Body of pancreas (tissue), 4 donors: ENCODE measurements at places on chromosomes 7 and 10. TPM values are rescaled to one million over a fixed set of nuclear protein-coding genes. Genes with fewer than 3 reads are reported as not detected.

DNA sequence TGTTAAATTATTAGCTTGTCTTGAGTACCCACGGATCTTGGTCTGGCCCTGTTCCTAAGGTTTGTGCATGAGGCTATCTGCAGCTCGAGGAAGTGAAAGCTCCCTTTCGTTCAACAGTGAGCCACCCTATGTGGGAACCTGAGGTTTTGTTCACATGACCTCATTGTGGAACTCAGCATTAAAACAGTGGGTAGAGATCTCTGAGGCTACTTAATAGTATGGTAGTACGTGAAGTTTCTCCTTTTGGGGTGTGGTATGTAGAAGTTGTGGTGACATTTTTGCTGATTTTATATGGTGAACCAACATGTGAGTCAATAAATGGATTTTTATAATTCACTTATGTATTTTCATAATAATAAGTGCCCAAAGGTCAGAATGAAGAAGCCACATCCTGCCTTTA is 252.7 kb upstream of the FERD3L start:
- peak; percentile 8 for DNase-seq

Gene MSRB2
- total RNA-seq = 6.3 TPM

Gene ERVW-1
- not detected for total RNA-seq

DNA sequence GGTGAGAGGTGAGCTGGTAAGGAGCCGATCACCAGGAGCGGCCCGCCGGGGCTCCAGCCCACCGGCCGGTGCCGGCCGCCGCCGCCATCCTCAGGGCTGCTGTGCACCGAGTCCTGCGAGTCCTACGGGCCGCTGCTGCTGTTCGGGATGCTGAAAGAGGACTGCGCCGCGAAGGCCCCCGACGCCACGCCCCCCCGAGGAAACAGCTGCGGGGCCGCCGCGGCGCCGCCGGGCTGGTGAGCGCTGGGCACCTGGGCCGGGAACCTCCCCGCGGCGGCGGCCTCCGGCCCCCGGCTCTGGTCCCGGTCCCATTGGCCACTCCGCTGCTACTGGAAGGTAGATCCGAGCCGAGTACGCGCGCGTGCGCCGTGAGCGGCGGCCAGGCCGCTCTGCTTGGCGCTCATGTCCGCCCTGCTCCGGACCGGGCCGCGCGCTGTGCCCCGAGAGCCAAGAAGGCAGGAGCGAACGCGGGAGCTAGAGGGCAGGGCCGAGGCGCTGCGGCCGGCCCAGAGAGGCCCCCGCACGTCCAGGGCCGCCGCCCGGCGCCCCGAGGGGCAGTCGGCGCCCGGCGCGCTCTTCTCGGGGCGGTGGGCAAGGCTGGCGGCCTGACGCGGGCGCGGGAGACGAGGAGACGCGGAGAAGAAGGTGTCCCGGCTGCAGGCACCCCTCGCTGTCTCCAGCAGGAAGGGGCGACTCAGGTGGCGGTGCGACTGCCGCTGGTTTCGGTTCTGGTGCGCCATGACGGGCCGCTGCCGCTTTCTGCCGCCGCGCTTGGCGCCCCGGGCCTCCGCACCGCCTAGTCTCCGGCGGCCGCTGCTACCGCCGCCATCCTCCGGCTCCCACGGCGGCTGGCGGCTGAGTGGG is 121.3 kb upstream of the WIPF3 start:
- peak; percentile 82 for DNase-seq

Gene GTPBP10
- total RNA-seq = 20.8 TPM

DNA sequence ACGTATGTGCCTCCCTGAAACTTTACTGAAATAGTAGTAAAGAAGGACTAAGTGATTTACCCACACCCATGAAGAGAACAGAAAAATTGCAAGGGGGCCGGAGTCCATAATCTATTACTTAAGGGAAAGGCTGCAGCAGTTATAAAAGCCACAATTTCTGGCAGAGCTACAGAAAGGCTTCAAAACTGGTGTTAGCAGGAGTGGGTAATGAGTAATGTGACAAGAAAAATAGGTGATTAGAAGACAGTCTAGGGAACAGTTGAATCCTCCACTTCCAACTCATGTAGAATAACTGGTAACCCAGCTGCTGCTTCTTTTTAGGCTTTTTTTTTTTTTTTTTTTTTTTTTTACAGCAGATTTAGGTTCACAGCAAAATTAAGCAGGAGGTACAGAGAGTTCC is 413.3 kb downstream of the SFMBT2 start:
- DNase-seq = no peak

DNA sequence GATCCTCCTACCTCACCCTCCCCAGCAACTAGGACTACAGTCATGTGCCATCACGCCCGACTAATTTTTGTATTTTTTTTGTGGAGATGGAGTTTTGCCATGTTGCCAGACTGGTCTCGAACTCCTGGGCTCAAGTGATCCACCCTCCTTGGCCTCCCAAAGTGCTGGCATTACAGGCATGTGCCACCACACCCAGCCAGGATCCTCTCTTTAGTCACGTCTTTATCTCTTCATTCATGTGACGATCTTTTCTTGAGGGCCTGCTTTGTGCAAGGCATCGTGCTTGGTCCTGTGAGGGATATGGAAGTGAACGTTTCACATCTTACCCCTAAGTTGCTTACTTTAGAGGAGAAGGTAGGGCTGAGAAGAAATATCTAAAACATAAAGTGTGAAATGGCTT is 21.6 kb downstream of the WBP1L start:
- no peak for DNase-seq

DNA sequence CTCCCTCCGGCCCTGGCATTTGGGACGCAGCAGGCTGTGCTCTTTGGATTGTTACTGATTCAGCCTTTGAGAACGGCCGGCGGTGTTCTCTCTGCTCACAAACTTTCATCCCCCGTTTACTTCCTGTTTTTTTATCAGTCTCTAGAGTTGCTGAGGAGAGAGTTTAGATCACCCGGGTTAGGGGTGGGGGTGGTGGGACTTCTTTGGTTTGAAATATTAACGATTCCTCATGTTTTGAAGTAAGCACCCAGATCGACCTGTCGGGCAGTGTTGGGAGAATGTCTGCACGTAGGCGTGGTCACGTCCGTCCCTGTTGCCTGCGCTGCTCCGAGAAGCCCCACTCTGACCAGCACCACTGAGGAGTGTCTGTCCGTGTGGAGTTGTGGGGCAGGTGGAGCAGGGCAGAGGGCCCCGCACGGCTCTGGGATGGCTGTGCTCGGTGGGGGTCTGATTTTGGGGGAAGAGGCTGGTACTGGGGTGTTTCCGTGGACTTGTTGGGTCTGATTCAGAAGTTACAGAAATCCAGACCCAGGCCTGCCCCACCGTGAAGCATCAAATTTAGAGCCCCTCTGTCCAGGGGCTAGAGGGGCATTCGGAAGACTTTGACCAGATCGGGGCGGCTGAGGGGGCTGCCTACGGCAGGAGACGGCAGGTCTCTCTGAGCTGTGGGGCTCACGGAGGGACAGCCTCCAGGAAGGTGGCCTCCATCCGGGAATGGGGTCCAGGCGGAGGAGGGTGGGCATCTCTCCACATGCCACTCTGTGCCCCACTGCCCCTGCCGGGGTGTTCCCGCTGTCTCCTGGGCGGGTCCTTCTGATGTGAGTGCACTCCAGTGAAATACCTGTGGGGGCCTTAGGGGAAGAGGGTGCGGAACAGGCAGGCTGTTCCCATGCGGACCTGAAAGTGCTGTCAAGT is 7.4 kb downstream of the INPP5A start:
- DNase-seq = no peak

DNA sequence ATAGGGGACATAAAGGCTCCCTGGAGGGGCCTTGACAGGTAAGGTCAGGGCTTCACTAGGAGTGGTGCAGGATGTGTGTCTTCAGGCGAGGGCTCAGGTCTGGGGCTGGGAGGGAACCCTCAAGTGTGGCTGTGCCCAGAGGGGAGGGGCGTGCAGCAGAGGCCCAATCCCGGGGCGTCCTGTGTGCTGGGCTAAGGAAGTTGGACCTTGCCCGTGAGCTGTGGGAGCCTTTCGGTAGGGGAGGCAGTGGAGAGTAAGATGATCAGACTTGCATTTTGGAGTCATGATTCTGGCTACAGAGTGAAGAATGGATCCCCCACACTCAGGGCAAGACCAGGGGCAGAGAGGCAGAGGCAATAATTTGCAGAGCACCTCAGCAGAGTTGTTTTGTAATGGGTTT is 145.4 kb downstream of the BUB3 start:
- no peak for DNase-seq

Gene FAM237B
- total RNA-seq = not detected

Gene SP4
- total RNA-seq = 5.3 TPM

GRCh38 chr7:128923411-128923800 is 12.9 kb upstream of the KCP start:
- no peak for DNase-seq

GRCh38 chr10:22321924-22322640 is 1.2 kb downstream of the BMI1 start:
- DNase-seq = peak; percentile 26

- no peak for DNase-seq
Measured at GRCh38 chr10:131774681-131775085, 126.1 kb upstream of the PPP2R2D start.

DNA sequence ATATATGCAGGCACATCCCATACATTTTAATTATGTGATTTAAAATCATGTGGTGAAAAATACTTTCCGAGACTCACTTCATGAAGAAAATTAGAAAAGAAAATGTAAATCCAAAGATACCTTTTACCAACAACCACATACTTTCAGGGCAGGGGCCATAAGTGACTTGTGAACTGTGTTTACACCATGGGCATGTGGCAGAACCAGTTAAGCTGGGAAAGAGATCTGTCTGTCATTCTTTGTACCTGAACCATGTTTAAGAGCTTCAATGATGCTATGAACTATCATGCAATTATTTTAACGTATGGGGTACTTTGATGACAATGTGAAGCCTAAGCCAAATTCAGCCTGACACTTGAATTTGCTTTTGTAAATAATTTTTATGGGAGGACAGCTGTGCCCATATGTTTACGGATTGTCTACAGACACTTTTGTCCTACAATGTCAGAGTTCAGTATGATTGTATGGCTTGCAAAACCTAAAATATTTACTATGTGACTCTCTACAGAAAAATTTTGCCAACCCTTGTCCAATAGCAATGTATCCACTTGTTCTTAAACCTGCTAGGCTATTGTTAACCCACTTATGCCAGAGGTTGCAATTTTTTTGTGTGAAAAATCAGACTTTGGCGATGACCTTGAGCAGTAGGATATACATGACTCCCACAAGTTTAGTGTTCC is 654.6 kb downstream of the TNS3 start:
- DNase-seq = no peak

DNA sequence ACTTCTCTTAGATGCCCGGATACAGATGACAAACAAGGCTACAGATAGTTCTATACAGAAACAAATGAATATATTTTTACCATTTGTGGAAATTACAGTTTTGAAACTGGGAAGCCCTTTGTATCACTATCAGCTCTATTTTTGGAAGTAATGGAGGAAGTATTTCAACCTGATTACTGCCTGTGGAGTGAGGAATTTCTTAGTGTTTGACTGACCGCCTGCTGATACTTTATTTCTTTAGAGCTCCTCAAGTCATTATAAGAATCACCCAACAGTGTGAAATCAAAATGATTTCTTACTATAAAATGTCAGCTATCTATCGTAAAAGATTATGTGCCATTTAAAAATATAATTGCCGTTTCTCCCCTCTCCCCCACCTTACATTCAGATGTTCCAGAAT is 290.9 kb downstream of the SDK1 start:
- DNase-seq = no peak

DNA sequence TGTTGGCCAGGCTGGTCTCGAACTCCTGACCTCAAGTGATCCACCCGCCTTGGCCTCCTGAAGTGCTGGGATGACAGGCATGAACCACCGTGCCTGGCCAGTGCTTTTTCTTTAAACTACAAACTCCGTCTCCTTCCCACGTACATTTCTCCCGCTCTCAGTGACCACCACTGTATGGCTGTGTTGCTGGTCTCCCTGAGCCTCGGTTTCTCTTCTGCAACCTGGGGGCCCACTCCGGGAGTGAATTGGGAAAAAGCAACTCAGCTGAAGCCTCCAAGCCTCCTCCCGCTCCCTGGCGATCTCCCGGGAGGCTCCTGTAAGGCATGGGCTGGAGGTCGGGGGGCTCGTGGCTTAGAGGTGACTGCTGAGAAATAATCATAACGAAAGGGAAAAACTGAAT is 136.3 kb downstream of the ELFN1 start:
- no peak for DNase-seq

DNA sequence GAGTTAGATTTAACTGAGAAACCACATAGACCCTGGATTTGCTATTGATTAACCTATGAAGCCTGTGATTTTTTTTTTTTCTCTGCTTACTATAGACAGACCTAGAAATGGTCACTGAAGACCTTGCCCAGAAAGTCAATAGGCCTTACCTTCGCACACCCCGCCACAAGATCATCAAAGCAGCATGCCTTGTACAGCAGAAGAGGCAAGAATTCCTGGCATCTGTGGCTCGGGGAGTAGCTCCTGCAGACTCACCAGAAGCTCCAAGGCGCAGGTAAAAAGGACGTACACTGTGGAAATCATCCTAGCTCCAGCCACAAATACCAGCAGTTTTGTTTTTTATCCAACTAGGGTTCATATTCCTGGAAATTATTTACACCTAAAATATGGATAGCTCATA is 56.2 kb upstream of the GATAD1 start:
- DNase-seq = no peak

- DNase-seq = no peak
Measured at GRCh38 chr7:139526578-139527544, 3.4 kb downstream of the CLEC2L start.
